Activated T-helper 1 cell treated with anti-CD3 and anti-CD28 coated beads, Interleukin-2, amount 50 U/mL, for 16 hours (primary cell): ENCODE measurements at places on chromosomes 7 and 10.

- DNase-seq: no peak
These were observed 38.3 kb upstream of the TOMM7 start for GRCh38 chr7:22860784-22861482.

DNA sequence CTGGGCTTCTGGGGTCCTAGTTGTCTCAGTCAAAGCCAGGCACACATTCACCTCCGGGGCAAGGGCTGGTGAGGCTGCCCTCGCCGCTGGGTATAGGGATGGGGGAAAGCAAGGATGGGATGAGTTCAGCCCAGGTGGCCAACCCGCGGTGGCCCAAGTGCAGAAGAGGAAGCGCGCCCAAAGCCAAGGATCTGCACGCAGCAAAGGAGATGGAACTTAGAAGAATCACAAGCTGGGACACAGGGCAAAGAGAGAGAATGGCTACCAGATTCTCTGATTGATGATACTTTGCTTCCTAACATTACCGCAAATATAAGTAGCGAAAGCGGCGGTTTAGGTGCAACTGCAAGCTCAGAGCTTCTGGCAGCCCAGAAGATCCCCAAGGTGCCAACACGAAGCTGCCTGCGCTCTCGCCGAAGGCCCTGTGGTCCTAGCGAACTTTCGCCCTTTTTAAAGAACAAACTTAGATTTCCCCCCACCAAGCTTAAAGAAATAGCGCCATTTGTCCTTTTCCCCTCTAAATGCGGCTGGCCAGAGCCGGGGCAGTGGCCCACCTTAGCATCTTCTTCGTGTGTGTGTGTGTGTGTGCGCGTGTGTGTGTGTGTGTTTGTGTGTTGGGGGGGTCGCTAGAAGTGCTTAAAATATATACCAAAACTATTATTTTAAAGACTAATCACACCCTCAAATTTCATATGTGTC, 927 bp upstream of the MKX start:
- no peak for DNase-seq

- DNase-seq: peak; percentile 29
These were observed 74.2 kb downstream of the MALSU1 start for GRCh38 chr7:23373151-23374004.

DNA sequence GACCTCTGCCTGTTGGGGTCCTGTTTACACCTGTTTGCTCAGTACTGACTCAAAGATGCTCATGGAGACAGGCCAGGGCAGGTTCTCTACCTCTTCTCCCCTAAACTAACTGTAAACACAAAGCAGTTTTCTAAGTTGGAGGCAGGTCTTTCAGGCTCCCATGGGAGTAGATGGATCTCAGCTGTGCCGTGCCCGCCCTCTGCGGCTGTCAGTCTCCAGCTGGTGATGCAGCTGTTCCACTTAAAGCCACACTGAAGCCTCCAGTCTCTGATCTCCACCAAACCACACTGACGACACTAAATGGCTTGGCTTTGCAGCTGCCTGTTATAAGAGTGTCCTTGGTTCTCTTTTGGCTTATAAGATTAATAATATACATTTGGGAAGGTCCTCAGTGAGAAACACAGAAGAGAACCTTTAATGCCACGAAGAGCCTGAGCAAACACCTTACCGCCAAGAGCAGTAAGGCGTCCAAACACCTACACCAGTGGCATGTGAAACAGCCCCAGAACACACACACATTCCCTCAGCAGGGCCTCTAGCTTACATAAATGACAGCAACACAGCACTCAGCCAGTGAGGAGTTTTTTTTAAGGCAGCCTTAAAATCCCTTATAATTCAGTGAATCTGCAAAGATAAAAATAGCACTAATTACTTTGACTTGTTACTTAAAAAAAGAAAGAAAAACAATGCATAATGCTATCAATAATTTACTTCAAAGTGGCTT, 60.4 kb upstream of the KCNIP2 start:
- no peak for DNase-seq

- no peak for DNase-seq
These were observed 21.6 kb downstream of the IDE start for GRCh38 chr10:92552310-92552709.

- DNase-seq: no peak
These were observed 27.9 kb downstream of the IFIT5 start for GRCh38 chr10:89442289-89442688.

GRCh38 chr10:62858364-62858763, 42.2 kb upstream of the EGR2 start:
- DNase-seq: no peak

- no peak for DNase-seq
These were observed 127.2 kb downstream of the SRI start for GRCh38 chr7:88092676-88092999.

GRCh38 chr7:46292741-46293140, 371.7 kb upstream of the IGFBP3 start:
- no peak for DNase-seq

GRCh38 chr10:61170594-61170993, 226.6 kb upstream of the RHOBTB1 start:
- no peak for DNase-seq

GRCh38 chr7:112225006-112225405, 18.5 kb downstream of the ZNF277 start:
- no peak for DNase-seq

DNA sequence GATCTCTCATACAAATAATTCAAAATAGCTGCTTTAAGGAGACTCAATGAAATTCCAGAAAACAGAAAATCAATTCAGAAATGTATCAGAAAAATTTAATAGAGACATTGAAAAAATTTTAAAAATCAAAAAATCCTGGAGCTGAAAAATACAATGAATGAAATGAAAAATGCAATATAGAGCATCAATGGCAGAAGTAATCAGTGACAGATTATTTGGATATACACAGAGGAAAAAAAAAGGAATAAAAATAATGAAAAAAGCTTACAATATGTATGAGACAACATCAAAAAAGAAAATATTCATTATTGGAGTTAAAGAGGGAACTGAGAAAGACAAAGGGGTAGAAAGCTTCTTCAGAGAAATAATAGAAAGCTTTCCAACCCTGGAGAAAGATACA, 122.9 kb upstream of the KLF14 start:
- DNase-seq: no peak

DNA sequence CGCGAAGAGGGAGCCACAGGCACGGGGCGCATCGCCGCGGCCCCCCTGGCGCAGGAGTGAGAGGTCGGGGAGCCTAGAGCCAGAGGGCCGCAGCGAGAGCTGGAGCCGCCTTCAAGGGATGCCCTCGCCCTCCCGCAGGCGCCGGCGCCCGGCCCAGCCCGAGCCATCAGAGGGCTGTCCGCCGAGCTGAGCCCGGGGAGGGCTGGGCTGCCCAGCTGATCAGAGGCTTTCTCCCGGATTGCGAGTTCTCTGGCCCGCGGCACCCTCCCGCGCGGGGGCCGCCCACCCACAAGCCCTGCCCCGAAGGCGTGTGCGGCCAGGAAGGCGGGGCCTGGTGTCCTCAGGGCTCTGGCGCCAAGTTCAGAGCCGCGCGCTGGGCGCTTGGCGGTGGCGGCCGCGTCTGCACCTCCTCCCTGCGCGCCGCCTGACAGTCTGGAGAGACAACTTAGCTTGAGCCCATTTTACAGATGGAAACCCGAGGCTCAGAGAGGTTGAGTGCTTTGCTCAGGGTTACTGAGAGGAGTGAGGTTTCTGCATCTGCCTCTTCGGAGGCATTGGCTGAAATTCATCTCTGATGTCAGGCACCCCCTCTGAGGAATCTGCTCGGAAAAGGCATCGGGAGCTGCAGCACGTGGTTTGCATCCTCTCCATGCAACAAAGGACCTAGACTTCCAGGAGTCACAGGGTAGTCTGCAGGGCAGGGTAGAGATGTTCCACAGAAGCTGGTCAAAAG, 3.8 kb upstream of the ANTXRL start:
- DNase-seq: peak; percentile 45

DNA sequence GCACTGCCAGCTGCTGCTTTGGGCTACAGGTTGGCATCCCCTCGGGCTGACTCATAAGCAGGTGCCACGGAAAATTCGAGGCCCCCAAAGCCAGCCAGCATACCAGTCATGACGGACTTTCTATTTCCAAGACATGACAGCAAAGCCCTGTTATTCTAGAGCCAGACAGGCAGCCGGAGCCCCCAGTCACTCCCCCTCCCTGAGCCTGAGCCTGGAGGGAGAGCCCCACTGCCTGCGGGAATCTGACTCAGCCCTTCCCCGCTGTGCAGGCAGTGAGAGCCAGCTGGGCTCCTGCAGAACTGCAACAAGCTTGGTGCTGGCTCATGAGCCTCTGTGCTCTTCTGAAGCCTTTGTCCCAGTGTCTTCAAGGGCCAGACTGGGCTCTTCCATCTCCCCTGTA, 15.8 kb downstream of the BTBD16 start:
- DNase-seq: no peak

DNA sequence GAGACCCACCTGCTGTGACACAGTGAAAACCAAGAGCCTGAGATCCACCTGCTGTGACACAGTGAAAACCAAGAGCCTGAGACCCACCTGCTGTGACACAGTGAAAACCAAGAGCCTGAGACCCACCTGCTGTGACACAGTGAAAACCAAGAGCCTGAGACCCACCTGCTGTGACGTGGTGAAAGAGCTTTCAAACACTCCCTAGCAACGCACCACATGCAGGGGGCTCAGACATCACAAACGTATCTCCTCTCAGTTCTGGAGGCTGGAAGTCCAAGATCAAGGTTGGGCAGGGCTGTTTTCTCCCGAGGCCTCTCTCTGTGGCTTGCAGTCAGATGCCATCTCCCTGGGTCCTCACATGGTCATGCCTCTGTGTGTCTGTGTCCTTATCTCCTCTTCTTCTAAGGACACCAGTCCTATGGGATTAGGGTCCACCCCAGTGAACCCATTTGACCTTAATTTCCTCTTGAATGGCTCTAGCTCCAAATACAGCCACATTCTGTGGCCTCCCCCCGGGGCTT, 43.8 kb downstream of the INSIG1 start:
- DNase-seq: no peak

DNA sequence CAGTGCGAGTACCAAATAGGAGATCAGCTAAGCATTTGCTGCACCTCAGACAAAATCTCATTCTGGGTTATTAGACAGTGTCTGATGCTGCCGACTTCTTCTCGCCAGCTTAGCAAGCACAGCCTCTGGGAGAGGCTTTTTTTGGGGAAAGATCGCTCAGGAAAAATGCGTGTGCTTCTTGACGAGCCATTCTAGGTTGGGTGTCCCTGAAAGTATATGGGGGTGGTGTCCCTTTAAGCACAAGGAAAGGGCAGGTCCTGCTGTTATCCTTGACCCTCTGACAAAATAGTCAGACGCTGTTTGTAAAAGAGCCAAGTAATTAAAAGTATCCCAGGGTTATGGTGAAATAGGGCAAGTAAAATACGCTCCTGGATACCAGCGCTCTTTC, 540.1 kb upstream of the FZD8 start:
- no peak for DNase-seq

GRCh38 chr7:116679500-116679899, 7.5 kb downstream of the MET start:
- DNase-seq: no peak

DNA sequence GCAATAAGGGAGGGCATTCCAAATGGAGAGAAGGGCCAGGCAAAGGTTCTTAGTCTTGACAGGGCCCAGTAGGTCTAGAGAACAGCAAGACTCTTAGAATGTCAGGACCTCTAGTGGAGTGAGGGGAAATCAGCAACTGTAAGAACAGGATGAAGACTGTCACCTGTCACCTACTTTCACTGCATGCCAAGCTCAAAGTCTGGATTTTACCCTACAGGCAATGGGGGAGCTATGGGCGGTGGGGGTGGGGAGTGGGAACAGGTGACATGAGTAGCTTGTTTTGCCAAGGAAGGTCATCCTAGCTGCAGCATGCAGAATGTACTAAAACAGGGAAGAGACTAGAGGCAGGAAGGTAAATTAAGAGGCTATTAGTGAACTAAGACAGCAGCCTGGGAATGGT, 18.3 kb downstream of the GOT1 start:
- DNase-seq: no peak

GRCh38 chr7:30093420-30093952, 41.3 kb upstream of the MTURN start:
- DNase-seq: no peak

GRCh38 chr7:40959955-40960354, 742.9 kb downstream of the INHBA start:
- no peak for DNase-seq

GRCh38 chr7:40401406-40401805, 266.6 kb downstream of the SUGCT start:
- DNase-seq: no peak

DNA sequence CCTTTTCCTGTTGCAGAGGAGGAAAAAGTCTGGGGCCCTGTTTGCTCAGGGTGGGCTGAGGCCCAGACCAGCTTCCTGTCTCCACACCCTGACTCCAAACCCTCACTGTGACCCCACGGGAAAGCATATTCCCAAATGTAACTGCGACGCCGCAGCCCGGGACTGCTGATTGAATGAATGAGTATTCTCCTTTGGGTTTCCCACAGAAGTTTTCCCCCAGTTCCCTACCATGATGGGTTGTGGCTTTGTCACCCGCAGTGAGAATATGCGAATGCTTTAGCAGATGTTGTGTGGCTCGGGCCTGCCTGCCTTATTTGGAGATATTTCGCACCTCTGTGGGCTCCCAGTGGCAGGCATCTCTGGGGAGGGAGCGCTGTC, 50.6 kb downstream of the MGMT start:
- DNase-seq: no peak

GRCh38 chr10:58107506-58107905, 160.2 kb downstream of the IPMK start:
- DNase-seq: no peak

DNA sequence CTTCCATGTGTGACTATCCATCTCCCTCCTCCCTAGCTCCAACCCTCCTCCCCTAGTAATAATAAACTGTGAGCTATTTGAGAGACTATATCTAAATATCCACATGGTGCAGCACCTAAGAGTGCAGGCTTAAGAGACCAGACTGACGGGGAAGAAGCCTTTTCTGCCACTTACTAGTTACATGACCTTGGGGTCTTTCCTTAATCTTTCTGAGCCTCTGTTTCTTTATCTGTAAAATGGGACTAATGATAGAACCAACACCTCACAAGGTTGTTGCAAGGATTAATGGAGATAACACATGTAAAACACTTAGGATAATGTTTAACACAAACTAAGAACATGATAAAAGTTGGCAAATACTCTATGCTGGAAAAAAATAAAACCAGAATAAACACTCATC, 37.1 kb upstream of the FBXW4 start:
- no peak for DNase-seq

GRCh38 chr10:79178614-79179163, 109.9 kb downstream of the ZMIZ1 start:
- no peak for DNase-seq

DNA sequence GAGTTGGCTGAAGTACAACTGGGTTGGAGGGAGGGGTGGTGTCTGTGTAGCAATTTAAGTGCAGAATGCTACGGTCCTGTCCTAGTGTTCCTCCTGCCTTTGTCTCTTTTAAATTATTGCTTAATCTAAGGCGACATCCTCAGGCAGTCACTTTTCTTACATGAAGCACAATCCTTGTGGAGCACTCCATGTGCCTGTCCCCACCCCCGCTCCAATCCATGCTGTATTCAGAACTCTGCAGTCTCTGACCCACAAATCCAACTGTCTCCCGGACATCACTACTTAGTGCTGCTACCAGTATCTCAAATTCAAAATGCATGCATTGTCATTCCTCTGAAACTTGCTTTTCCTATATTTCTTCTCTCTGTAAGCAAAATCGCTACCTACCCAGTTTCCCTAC, 91.4 kb upstream of the FAM133B start:
- DNase-seq: no peak

GRCh38 chr7:30241767-30242166, 42.6 kb upstream of the ZNRF2 start:
- no peak for DNase-seq

- DNase-seq: no peak
These were observed 30.7 kb downstream of the PTPRN2 start for GRCh38 chr7:158556721-158557440.

- DNase-seq: no peak
These were observed 121.7 kb upstream of the TNRC18 start for GRCh38 chr7:5545222-5545914.

- no peak for DNase-seq
These were observed 54.4 kb downstream of the MCMBP start for GRCh38 chr10:119817991-119818888.
